ENCODE measurements at places on chromosomes 13 and 19. TPM values are rescaled to one million over a fixed set of nuclear protein-coding genes. Genes with fewer than 3 reads are reported as not detected.

ZNF525 gene
- 6.9 TPM for total RNA-seq

CRLF1 gene
- 19.7 TPM for total RNA-seq

PGLYRP2 gene
- total RNA-seq, result not detected

KLK14 gene
- total RNA-seq, result not detected

GARIN5A gene
- not detected for total RNA-seq

LGALS7 gene
- not detected for total RNA-seq

SPACA4 gene
- not detected for total RNA-seq

DYRK1B gene
- total RNA-seq, result 8.2 TPM

CGB7 gene
- total RNA-seq, result 0.19 TPM

RPS28 gene
- total RNA-seq, result 276 TPM

TRPM4 gene
- 18.0 TPM for total RNA-seq

LYPD5 gene
- total RNA-seq, result 2.8 TPM

SLC25A41 gene
- not detected for total RNA-seq

IQCN gene
- 0.19 TPM for total RNA-seq

ZNF154 gene
- 3.1 TPM for total RNA-seq

CACNG7 gene
- total RNA-seq, result 2.8 TPM

LYPD3 gene
- under 0.01 TPM for total RNA-seq

CBY2 gene
- total RNA-seq, result not detected

CYP2A6 gene
- total RNA-seq, result not detected

ZNF665 gene
- 6.8 TPM for total RNA-seq

GPR18 gene
- not detected for total RNA-seq

PRSS57 gene
- total RNA-seq, result not detected

Measured in regular cardiac myocyte (primary cell).